ENCODE measurements at places on chromosomes 7 and 10. TPM values are rescaled to one million over a fixed set of nuclear protein-coding genes. Genes with fewer than 3 reads are reported as not detected.
A peak's percentile ranks its signal among the peaks of the same experiment; 100 is the strongest.

DNA sequence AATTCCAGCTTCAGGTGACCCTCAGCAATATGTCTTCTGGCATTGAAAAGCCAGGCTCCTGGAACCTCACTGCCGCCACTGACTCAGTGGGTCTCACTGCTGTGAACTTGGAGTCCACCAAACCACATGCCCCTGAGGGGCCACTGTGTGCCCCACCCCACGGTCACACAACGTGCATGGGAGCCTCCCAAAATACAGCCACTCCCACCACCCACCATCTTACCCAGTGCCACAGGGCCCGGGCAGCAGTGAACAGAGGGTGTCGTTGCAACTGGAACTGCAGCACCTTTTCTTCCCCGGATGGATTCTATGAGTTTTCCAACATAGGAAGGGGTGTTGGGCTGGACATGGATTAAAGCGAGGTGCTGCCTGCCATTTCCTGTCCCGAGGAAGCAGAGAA is 60.1 kb downstream of the ASB13 start:
- no peak for DNase-seq

The LLCFC1 gene
- not detected for total RNA-seq

DNA sequence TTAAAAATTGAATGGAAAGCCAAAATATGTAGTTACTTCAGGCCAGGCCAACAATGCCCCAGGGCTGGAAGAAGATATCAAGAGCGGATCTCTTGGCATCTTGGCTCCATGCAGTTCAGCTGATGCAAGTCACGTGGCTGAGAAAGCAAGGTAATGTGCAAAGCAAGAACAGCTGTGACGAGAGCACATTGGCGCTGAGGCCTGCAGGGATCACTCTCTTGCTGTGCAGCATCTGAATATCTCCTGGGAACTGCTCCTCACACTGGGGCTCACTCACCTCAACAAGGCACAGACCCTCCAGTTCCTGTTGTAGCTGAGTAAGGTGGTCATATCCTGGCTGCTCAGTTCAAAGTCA is 14.0 kb downstream of the AKR1B1 start:
- no peak for DNase-seq

The KCP gene
- total RNA-seq, result 0.29 TPM

DNA sequence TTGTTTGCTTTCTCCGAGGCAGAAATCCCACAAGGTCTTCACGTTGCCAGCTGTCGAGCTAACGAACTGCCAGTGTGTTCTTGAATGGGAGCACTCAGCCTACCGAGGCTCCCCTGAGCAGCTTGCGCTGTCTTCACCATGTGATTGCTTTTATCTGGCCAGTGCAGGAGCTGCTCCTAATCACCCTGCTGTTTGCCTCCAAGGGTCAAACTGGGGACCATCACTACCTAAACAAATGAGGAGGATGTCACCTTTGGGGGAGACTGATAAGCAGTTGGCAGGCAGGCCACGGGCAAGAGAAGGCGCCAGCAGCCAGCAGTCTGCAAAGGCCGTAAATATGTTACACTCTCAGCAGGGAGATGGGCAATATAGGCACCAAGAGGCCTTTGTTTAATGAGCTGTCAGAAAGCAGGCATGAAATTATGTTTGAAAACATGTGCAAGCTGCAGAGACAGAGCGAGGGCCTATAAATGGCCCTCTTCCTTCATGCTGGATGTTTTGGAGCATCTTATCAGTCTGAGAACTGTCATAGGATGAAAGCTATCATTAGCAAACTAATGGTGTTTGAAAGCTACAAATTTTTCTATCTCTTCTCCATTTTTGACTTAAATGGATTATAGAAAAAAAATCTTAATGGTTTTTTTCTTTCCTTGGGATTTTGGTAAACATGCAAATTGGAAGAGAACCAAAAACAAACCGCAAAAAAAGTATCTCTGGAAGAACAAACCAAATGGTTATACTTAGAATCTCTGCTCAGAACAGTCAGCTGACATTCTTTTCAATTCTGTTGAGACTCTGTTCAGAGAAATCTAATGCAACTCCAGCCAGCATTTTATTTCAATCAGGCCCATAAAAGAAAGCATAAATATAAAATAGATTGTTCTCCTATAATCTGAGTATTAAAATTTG is 267.3 kb upstream of the NPVF start:
- no peak for DNase-seq

DNA sequence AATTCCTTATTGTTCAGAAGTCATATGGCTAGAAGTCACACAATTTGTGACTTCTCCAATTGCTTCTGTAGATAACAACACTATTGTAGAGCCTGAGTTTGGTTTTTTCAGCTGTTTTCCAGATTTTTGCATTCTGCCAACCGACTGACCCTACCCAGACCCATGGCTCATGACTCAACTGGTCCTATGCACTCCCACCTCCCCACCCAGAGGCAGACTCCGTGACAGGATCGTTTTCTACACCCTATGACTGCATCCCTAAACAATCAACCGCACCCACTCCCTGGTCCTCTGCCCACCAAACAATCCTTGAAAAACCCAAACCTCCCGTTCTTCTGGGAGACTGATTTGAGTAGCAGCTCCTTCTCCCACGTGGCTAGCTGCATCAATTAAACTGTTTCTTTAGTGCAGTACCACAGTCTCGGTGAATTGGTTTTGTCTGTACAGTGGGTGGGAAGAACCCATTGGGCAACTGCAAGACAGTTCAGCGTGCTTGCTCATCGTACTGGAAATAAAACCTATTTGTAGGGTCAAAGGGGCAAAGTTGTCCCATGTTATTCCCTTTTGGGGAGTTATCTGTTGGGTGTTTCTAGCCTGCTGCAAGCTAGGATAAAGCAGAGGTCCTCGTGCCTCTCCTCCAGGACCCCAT is 150.3 kb upstream of the FAM20C start:
- DNase-seq, result no peak

DNA sequence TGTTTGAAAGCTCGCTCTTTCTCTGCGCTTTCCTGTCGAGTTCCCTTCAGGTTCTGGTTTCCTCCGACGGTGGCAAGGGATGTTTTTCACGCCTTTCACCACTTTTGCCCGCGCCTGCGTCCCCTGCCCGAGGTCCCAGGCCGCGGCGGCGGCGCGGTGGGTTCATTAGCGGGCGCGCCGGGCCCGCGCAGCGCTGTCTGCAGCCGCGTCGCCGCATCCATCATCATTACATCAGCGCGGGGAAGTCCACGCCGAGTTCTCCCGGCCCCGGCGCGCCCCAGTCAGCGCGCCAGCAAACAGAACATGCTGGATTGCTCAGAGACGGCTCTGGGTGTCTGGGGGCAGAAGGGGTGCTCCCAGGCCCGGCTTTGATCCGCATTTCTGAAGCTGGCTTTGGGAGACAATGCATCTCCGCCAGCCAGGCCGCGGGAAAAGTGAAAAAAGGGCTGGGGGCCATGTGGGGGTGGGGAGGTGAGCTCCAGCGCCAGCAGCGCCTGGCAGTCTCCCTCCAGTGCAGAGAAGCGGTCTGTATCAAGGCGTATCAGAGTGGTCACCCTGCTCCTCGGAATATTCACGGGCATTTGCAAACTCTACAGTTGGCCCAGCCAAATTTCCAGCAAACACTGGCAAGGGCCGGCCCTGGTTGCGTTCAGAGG is 8.9 kb downstream of the GLI3 start:
- no peak for DNase-seq

- DNase-seq, result no peak
Observed at GRCh38 chr7:71835056-71835455, 577.1 kb downstream of the CALN1 start.

The PKD2L1 gene
- total RNA-seq, result not detected

The MEOX2 gene
- 3.6 TPM for total RNA-seq

- DNase-seq, result no peak
Observed at GRCh38 chr7:25726170-25726780, 425.7 kb upstream of the NFE2L3 start.

DNA sequence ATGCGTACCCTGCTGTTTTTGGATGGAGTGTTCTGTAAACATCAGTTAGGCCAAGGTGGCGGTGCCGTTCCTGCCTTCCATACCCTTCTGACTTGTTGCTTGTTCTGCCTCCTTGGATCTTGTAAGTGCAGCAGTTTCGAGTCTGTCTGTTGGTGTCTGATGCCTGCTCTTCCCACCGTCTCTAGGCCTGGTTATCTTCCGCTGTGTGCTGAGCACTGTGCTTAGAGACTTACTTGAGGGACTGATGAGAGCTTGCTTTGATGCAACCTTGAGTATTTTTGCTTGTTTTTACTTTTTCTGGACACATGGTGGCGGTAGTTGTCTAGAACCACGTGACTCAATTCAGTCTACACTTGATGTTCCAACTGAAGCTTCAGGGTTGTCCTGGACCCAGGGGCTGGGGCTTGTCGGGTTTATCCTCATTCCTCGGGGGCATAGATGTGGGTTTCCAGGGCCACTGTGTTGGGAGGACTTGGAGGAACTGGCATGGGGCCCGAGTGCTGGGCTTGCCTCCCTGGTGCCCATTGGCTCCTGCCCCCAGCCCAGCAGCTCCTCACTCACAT is 14.4 kb upstream of the SPRN start:
- peak; percentile 47 for DNase-seq

The FAM20C gene
- total RNA-seq, result 72.9 TPM

- no peak for DNase-seq
Observed at GRCh38 chr10:112526906-112527305, 79.9 kb downstream of the VTI1A start.

DNA sequence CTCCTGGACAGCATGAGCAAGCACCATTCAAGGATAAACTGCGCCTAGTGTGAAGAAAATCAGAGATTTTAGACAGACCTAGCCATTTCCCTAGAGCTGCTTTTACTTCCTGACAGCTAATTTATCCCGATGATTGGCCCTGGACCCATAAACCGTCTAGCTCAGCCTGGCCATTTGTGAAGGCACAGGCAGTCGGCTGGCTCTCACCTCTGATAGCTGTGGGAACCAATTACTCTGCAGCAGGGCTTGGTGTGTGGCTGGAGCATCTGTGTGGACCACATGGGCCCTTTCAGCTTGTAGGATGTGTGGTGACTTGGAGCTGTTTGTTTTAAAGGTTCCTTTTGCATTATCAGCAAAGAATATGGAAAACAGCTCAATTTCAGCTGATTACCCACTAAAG is 111.1 kb upstream of the NPY start:
- DNase-seq, result peak; percentile 62

- DNase-seq, result no peak
Observed at GRCh38 chr7:41134300-41135255, 568.3 kb downstream of the INHBA start.

The NEBL gene
- total RNA-seq, result 2.9 TPM

DNA sequence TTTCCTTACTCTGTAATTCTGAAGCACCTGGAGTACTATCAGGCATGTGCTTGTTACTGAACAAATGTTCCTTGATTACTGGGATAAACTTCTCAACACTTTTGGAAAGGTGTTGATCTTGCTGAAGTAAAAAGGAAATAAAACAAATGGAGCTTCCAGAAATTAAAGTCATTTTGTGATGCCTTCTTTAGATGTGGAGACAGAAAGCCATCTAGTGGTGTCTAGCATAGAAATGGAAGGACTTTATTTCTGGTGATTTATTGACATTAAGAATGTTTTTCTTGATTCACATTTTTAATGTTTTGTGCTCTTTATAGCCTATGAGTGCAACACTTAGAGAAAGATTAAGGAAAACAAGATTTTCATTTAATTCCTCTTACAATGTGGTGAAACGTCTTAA is 1.4 kb downstream of the SFR1 start:
- no peak for DNase-seq

DNA sequence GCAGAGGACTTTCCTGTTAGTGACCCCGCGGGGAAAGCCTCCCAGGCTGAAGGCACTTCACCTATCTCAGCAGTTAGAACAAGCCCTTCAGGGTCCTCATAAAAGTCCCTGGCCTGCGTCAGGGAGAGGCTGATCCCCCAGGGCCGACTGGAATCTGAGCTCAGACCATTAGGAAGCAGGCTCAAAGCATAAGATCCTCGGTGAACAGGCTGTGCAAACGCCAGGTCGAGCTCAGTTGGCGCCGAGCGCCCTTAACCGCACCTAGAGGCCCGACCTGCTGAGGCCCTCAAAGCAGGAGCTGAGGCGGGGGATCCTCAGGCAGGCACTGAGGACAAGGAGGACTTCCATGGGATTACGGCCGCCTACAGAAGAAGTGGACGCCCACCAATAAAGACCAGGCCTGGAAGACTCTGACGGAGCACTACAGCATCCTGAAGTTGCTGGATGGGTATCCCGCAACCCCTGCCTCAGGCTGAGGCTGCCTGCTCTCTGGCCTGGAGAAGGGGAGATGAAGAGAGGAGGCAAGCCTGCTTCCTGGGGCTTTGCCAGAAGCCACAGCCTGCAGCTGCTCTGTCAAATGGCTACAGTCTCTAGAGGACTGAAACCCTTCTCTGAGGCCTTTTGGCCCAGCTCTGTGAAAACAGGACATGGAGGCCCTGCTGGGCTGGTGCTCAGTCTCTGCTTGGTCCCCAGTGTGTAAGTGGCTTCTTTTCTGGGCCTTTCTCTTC is 29.9 kb downstream of the LIPJ start:
- no peak for DNase-seq

DNA sequence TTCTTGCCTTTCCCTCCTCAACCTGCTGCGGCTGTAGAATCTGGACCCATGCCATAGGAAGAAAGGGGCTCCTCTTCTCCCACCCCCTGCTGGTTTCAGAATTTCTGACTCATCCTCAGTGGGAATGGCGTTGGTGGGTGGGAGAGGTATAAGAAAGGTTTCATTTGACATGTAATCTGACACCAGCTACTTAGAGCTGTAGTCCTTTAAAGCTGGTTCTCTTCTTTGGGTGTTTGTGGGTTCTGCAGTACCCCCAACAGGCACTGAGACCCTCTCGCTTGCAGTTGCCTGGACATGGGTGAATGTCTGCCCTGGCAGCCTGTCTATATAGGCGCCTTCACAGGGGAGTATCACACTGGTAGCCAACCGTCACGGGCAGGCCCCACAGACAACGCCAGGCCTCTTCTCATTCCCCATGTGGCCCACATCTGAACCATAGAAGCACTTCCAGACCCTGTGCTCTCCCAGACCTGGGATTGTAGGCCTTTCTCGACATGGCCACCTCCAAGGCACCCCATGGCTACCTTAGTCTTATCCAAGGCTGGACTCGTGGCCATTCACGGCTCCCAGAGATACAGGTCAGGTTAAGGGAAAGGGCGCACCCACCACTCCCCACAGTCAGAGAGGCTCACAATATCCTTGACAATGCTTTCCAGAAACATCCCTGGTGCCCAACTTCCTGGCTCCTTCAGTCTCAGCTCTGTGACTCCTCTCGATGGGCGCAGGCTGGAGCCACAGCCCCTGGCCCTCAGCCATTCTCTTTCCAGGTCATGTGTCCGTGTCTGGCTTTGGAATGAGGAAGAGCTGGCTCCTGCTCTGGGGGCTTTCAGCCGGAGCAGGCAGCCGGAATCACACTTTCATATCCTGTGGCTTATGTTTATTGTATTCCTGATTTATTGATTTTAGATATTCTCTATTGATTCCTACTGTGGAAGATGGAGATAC is 17.5 kb downstream of the ZNF862 start:
- no peak for DNase-seq

The UCMA gene
- not detected for total RNA-seq

- DNase-seq, result no peak
Observed at GRCh38 chr7:34497153-34497777, 160.8 kb upstream of the NPSR1 start.

The PVRIG gene
- 0.23 TPM for total RNA-seq

- no peak for DNase-seq
Observed at GRCh38 chr10:133235265-133235855, 2.3 kb upstream of the VENTX start.

Data from esophagus muscularis mucosa (tissue), 4 donors.